ENCODE measurements at places on chromosomes 3 and 15. TPM values are rescaled to one million over a fixed set of nuclear protein-coding genes. Genes with fewer than 3 reads are reported as not detected.

DNA sequence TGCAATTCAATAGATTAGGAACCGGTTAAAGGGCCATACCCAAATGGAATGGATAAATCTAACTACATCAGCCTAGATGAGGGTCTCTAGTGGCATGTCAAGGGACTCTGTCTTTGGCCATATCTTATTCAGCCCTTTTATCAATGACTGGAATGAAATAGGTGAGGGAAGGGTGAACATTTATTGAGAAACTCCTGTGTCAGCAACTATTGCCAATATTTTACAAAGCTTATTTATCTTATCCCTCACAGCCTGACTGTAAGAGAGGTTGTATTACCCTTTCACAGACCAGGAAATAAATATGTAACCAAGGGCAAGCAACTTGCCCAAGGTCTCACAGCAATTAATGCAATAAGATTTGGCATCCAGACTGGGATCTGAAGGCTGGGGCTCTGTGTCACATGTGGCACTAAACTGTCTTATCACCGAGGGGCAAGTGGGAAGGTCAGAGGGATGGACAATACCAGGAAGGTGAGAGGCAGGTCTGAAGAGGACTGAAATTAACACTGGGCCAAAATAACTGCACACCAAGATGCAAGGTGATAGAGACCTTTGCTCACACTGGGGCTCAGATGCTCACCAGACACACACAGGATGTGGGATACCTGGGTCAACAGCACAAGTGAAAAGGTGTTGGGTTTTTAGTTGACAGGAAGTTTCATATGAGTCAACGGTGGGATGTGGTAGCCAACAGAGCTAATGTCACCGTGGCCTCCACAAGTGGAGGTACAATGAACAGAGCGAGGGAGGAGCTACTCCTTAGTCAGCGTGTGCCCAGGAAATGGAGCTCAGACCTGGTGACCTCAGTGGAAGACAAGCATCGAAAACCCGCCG is 261.3 kb downstream of the RPLP1 start:
- DNase-seq = no peak

LRRC34 gene
- polyA plus RNA-seq = not detected

GPR171 gene
- not detected for polyA plus RNA-seq

DNA sequence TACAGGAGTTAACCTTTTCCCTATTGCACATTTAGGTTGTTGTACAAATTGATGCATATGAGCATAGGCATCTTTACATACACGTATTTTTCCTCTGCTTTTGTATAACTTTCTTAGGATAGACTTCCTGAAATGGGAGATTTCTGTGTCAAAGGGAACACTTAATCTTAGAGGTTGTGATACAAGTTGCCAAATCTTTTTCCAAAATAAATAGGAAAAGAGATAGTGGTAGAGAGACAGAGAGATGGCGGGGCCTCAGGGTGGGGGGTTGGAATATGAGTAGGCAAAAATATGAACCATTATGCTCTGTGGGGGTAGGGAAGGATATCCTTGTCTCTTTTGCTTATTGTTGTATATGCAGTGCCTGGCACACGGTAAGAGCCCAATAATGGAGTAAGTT is 70.7 kb upstream of the UBE2E1 start:
- no peak for DNase-seq
